ENCODE measurements at places on chromosomes 5 and 9. TPM values are rescaled to one million over a fixed set of nuclear protein-coding genes. Genes with fewer than 3 reads are reported as not detected.

The SLC38A9 gene
- 6.3 TPM for total RNA-seq

DNA sequence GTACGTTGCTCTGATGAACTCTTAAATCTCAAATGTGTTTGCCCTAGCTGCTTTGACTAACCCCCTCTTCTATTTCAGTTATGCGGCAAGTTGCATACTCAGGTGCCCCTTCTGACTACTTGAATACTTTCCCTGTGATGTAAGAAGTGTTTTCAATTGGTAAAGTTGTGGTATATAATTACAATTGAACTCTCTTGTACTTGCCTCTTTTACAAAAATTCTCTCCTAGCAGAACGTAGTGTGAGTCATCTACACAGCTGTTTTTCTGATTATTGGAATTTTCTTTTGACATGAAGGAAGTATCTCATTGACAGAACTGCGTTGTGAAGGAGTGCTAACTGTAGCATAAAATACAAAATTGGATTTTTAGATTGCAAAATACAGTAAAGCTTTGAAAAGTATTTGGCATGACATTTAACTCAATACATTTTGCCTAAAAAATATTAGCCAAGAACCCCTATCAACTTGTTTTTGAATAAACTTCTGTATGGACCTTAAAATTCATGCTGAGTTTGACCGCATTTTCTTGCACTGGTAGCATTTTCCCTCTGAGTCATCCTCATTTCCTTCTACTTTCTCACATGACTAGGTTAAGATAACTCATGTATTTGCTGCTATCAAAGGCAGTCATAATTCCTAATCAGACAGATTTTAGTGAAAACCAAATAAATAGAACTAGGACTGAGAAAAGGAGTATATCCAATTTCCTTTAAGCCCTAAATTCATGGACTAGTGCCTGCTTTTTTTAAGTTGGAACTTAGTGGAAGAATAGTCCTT lies 6.3 kb downstream of the CRHBP start:
- no peak for DNase-seq

DNA sequence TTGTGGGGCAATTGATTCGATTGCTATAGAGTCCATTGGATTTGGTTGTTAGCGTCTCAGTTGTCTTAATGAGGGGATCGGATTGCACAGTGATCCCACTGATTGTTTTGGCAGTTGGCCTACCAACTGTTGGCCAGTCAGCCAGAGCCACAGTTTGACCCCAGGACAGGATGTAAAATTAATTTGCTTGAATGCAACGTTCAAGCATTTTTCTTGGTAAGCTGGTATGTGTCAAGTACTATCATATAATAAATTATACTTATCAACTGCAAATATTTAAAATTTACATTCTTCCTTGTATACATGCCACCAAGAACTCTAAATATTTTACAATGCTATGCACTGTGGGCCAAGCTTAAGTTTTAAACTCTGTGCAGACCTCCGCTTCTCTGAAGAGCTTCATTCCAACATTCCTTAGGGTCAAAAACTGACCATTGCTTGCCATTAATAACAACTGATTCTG lies 80.4 kb upstream of the OSMR start:
- DNase-seq, result no peak

The IFNA13 gene
- total RNA-seq, result not detected

- DNase-seq, result no peak
These were observed 303.5 kb downstream of the TRIM32 start for GRCh38 chr9:116990592-116990991.

DNA sequence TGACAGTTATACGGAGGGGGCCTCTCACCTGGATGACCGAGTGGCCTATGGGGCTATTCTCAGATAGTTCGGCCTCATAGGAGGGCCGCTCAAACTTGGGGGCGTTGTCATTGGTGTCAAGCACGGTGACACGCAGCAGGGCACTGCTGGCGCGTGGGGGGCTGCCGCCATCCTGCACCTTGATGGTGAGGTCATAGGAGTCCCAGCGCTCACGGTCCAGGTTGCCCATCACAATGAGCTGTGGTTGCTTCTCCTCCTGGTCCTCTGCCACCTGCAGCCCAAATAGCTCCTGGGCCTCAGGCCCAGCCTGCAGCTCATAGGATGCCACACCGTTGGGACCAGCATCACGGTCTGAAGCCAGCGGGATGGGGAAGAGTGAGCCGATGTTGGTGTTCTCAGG lies 9.7 kb downstream of the PCDH1 start:
- DNase-seq, result no peak

DNA sequence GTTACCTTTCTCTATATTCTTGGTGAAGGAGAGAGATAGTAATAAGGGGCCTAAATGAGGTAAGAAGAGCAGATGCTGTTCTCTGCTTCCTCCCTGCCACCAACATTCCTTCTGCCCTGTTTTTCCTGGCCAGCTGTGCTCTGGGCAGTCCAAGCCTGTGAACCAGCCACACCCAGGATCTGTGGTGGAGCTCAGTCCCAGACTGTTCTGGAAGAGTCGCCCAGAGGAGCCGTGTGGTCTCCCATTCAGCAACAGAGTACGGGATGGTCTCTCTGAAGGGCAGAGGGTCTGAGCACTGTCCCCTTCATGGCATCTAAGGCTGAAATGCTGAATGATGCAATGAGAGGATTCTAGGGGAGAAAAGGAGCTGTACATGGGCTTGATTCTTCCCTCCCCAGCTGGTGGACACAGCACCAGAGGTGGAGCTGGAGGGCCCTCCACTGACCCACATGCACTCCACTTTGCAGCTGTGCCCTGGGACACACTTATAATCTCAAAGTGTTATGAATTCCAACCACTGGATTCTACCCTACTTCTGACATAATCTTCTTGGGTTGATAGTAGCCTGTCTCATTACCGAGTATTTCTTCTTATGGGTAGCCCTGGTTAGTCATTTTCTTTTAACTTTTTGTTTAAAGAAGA lies 70.8 kb upstream of the RPS23 start:
- no peak for DNase-seq

DNA sequence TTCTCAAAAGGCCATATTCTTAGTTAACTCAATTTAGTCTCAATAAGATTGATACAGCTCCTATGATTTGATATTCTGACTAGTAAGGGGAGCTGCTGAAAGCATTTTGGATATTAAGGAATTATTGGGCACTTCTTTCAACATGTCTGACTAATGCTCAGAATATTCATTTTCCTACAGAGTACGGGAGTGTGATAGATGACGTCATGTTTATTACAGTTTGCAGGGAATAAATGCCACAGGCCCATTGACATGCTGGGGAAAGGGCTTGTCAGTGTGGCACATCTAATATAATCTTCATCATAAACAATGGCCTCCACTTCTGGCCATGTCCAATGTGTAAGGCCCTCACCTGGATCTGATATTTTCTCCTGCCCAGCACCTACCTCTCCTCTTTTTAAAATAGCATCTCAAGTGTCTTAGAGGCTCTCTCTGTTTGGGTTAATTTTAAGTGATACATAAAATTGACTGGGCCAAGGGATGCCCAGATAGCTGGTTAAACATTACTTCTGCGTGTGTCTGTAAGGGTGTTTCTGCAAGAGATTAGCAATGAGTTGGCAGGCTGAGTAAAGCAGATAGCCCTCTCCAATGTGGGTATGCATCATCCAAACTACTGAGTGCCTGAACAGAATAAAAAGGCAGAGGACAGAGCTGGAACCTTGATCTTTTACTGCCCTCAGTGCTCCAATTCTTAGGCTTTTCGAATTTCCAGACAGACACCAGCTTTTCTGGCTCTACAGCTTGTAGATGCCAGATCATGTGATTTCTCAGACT lies 99.3 kb downstream of the SLC24A2 start:
- no peak for DNase-seq

DNA sequence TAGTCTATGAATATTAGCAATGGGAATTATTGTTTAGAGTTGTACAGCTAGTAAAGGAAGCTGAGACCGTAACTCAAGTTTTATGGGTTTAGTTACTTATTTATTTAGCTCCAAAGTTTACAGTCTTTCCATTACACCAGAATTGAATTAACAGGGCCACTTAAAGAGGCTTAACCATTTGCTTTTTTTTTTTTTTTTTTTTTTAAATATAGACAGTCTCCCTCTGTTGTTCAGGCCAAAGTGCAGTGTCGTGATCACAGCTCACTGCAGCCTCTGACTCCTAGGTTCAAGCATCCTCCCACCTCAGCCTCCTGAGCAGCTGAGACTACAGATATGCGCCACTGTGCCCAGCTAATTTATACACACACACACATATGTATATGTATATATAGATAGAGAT lies 1.4 kb upstream of the TTC1 start:
- DNase-seq, result no peak

The HACD4 gene
- total RNA-seq, result 1.0 TPM

The N4BP3 gene
- total RNA-seq, result 2.7 TPM

The KIF4B gene
- total RNA-seq, result not detected

DNA sequence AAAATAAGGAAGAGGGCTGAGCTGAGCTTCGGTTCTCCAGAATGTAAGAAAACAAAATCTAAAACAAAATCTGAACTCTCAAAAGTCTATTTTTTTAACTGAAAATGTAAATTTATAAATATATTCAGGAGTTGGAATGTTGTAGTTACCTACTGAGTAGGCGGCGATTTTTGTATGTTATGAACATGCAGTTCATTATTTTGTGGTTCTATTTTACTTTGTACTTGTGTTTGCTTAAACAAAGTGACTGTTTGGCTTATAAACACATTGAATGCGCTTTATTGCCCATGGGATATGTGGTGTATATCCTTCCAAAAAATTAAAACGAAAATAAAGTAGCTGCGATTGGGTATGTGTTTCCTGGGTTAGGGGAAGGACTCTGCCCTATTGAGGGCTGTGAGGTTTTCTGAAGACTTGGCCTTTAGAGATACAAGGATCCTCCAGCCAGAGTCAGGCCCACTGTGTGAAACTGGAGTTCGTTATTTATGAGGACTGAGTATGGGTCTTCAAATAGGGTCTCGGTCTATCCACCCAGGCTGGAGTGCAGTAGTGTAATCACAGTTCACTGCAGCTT lies 3.8 kb downstream of the EGR1 start:
- no peak for DNase-seq

- DNase-seq, result no peak
These were observed 153.1 kb upstream of the RAPGEF1 start for GRCh38 chr9:131892902-131893500.

GRCh38 chr9:1129382-1129781 lies 79.2 kb downstream of the DMRT2 start:
- no peak for DNase-seq

Measured in Right ventricle myocardium superior (tissue), 1 donor.